ENCODE measurements at places on chromosomes 11 and 22.

- no peak for DNase-seq
Observed at GRCh38 chr11:57779276-57779675, 17.7 kb downstream of the CTNND1 start.

DNA sequence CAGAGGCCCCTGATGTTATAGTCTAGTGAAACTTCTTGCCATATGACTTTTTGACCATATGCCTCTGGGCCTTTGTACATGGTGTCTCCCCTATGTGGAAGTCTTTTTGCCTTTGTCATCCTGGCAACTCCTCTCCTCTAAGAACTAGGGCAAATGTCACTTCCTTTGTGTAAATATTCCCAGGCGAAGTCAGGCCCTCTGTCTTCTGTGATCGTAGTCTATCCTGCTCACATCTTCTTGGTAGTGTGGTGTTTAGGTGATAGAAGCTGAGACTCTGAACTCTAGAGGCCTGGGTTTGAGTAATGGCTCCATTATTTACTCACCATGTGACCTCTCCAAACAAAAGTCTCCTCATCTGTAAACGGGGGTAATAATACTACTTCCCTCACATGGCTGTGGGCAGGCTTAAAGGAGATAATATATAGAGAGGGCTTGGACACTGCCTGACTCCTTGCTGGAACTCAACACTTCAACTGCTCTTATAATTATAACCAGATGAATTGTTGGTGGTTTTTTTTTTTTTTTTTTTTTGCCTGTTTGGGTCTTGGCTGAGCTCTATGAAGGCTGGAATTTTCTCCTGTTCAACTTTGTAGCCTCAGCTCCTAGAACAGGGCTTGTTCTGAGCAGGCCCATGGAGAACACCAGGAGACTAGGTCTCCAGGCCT is 43.8 kb downstream of the INSC start:
- DNase-seq, result no peak

- no peak for DNase-seq
Observed at GRCh38 chr11:79312617-79313529, 128.0 kb downstream of the TENM4 start.

GRCh38 chr22:29641700-29642330 is 38.4 kb downstream of the NF2 start:
- no peak for DNase-seq

DNA sequence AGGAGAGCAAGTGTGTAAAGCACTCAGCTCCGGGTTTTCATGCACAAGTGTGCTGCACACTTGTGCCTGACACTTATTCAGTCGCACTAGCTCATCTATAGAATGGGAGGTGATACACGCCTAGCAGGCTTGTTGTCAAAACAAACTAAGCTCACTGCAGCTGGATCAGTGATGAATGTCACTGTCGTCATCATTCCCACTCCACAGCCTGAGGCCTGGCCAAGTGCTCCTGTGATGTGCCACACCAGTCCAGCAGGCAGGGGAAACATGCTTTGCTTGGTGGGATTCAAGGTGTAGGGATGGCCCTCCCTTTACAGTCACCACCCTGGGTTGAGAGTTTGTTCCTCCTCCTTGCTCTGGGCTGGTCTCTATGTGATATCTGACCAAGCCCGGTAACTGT is 6.8 kb downstream of the MPST start:
- no peak for DNase-seq

All from CD4-positive, alpha-beta T cell treated with Interleukin-6 for 4 hours (primary cell).